ENCODE measurements at places on chromosomes 2 and 18.
A peak's percentile ranks its signal among the peaks of the same experiment; 100 is the strongest.

DNA sequence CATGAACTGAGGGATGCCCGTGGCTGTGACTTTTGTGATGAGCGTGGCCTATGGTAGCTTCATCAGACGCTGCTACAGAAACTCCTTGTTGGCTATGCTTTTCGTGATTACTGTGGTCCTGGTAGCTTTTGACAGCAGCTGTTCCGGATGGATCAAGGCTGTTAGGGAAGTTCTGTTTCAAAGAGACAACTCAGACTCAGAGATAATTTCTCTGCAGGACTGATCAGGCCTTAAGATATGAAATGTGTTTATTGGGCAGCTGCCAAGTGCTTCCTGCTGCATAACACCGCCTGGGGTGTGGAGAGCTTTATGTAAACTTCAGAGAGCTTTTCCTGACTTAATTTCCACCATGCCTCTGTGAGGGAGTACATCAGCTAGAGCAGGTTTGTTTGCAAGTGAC is 243.8 kb downstream of the TSN start:
- DNase-seq = no peak

DNA sequence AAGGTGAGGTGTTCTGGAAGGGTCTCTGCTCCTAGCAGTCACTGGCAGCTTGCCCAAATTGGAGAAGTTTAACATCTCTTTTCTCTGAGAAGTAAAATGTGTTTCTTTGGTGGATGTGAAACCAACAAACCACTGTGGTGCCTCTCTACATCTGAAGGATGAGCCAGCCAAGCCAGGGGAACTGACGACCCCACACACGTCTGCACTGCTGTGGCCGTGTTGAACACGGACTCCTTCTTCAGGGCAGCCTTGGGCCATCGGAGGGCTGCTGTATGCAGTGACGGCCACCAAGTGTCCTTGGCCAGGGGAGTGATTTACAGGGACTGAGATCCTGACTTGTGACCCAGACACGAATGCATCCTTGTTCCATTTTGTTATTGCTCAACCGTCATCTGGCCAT is 207.8 kb downstream of the ACKR3 start:
- DNase-seq = no peak

GRCh38 chr2:165825041-165825440 is 31.0 kb upstream of the GALNT3 start:
- DNase-seq = no peak

DNA sequence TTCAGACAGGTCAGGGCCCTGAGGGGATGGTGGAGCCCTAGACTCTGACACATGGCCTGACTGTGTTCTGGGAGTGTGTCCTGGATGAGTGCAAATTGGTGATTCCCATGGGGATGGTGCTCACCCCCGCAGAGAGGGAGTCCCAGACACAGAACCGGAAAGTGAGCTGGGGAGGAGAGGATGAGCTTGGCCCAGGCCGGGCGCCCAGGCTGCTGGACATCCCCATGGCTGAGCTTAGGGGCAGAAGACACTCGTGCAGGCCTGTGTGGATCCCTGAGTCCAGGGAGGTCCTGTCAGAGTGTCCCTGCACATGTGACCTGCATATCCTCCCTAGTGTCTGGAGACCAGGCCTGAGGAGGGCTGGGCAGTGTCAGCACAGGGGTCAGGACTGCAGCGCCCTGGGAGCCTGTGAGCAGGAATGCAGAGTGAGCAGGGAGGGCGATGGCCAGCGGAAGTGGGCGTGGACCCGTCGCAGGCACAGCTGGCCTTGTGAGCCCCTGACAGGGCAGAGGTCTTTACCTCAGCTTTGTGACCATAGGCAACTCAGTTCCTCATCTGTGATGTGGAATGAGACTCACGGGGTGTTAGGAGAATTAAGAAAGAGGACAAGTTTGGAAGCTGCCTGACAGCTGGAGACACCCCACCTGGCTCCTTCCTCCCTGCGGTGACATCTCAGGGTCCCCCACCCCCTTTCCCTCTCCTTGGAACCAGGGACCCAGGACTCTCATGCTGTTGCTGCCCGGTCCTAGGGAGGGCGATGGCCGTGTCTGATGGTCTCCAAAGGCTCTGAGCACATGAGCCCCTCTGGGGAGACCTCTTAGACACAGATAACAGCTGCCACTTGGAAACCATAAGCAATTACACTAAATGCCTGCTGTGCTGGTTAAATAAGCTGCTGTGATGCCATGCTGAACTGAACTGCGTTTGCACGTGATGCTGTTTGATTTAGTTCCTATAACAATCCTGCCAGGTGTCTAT is 62.6 kb upstream of the HS6ST1 start:
- no peak for DNase-seq

DNA sequence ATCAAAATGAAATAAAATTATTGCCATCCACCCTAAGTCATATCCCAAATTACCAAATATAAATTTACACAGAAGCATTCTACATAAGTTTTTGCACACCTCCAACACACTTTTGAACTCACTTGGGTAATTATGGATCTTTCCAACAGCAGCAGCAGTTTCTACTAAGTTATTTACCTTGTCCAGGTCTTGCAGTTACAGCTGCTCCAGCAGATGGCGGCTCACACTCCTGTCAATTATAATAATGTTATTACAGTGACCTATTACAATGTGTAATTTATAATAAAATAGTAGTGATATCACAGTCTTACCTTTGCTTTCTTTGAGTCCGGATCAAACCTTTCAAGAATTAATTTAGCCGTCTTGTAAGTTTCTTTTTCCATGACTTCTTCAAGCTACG is 37.9 kb downstream of the LNPK start:
- peak; percentile 3 for DNase-seq

- peak; percentile 39 for DNase-seq
Measured at GRCh38 chr2:168422584-168422983, 33.5 kb upstream of the CERS6 start.
